Stimulated activated naive B cell treated with anti-CD40 and anti-IgM and Interleukin-4, amounts not matched to agents 10 μg/mL and 1 μg/mL and 100 μg/mL, for 72 hours (primary cell): ENCODE measurements at places on chromosomes 2 and 18.

- DNase-seq: no peak
Observed at GRCh38 chr2:234257859-234258561, 207.5 kb downstream of the SPP2 start.

GRCh38 chr18:75874401-75875089, 447.0 kb upstream of the SMIM21 start:
- DNase-seq: no peak

GRCh38 chr2:189511210-189511959, 69.2 kb downstream of the SLC40A1 start:
- no peak for DNase-seq

GRCh38 chr18:39555496-39555895, 1989.9 kb upstream of the CELF4 start:
- no peak for DNase-seq

- DNase-seq: no peak
Observed at GRCh38 chr2:102025016-102025501, 33.3 kb downstream of the IL1R2 start.

GRCh38 chr2:106685180-106685897, 198.2 kb downstream of the CD8B2 start:
- no peak for DNase-seq

DNA sequence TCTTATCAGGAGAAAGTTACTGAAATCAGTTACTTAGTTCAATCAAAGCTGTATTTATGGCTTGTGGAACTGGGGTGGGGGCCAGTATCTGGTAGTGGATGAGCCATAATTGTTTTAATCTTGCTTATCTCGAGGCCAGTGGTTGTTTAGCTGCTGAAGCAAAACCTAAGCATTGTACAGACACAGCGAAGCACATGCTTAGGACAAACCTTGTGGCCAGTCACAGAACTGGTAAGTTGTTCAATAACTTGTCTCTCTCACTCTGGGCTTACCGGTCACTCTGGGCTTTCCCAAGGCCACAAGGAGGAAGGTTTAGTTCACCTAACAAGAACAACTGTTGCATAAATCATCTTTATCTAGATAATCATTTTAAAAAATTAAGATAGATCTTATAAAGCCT, 296.6 kb upstream of the NETO1 start:
- DNase-seq: no peak

- DNase-seq: peak; percentile 3
Observed at GRCh38 chr2:171086352-171087290, 74.1 kb downstream of the TLK1 start.

- DNase-seq: no peak
Observed at GRCh38 chr2:28413152-28413898, 20.7 kb downstream of the FOSL2 start.

GRCh38 chr2:212921061-212921460, 230.4 kb downstream of the IKZF2 start:
- DNase-seq: no peak

DNA sequence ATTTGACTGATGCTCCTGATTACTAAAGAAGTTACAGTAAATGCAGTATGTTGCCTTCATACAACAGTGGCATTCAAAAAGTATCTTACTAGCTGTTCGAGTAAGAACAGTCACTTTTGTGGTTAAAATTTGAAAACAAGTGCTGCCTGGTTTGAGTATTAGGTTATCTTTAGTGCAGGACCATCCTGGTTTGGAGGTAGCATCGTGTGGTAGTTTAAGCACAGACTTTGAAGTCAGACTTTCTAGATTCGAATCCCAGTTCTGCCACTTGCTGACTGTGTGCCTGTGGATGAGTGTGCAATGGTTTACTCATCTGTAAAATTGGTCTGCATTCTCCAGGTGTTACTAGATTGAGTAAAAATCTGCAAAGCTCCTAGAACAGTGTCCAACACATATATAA, 96.8 kb downstream of the SGPP2 start:
- no peak for DNase-seq

DNA sequence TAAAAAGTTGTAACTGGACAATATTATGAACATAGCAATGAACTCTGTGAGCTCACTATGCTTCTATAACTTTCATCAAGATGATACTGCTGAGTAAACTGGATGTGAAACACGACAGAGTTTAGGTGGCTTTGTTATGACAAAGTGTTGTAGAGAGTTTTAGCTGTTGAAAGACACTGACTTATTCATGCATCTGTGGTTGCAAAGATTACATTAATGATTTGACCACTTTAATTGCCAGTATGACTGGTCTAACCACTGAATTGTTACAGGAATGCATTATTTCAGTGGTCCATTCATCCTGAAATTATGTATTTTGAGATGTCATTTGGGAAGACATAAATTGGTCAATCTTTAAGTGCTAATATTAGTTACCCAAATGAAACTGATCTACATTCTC, 117.9 kb downstream of the SPHKAP start:
- DNase-seq: no peak

GRCh38 chr2:138607746-138608145, 106.2 kb downstream of the SPOPL start:
- no peak for DNase-seq

DNA sequence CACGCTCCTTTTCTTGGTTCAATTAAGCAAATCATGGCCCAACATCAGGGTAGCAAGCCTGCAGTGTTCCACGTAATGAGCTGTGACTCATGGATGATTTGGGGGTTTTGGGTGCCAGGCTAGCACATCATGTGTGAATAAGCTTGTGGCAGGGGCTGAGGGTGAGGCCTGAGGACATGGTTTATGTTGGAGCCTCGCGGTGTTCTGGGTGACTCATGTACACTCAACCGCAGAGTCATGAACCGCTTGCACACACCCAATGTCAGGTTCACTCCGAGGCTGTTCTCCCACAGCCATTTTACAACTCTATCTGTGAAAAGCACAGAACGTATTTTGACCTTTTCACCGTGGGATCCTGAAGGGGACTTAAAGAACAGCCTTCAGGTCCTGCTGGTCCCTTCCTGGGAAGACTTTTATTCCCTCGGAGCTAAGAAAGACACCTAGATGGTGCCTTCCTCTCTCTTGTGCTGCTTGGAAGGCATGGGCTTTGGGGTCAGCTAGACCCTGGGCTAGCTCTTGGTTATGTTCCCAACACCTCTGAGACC, 139.9 kb upstream of the ZEB2 start:
- no peak for DNase-seq

DNA sequence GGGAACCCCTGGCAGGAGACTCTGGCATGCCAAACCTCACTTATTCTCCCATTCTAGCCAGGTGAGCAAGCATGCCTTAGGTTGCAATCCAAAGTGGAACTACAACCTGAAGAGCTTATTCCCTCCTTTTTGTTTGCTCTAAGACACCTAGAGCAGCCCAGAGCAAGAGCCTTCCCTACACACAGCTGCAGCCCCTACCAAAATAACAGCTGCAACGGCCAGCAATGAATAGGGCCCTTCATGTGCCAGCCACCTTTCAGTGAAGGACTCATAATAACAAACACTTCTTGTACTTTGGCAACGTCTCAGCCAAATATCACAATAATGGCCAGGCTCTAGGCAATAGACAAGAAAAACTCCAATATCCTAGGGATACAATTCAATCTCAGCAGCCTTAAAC, 178.7 kb downstream of the ALK start:
- no peak for DNase-seq

GRCh38 chr2:236083934-236084333, 84.3 kb downstream of the GBX2 start:
- DNase-seq: no peak

DNA sequence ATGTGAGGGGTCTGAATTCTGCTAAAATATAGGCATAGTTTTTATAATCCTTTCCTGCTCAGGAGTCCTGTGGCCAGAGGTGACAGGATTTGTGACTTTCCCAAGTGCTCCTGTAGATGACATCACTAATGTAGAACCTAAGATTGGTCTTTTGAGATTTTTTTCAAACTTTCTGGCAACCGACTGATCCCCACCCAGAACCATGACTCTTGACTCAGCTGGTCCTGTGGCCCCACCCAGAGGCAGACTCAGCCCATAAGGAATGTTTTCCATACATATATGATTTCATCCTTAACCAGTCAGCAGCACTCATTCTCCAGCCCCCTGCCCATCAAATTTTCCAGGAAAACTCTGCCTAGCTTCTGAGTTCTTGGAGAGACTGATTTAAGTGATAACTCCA, 46.8 kb downstream of the COMMD1 start:
- no peak for DNase-seq

GRCh38 chr2:120761164-120761861, 25.6 kb downstream of the GLI2 start:
- DNase-seq: no peak
